NCI-H1436 (cell line): ENCODE measurements at places on chromosomes 16 and 17.

DNA sequence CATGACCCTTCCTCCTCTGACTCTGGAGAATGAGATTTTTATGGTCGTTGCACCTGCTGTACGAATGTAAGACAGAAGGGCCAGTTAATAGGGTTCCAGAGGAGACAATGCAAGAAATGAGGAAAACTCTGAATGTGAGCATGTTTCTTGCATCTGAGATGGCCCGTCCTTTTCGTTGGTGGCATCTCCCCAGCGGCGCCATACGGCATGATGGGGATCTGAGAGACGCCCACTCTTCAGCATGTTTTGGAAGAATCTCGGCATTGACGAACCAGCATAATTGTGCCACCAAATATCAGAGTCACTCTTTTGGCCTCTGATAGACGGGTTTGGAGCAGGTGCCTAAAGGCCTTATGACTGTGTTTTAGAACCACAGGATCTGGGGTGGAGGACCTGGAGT is 126.5 kb upstream of the RCVRN start:
- DNase-seq: no peak

GRCh38 chr17:73066148-73066884 is 26.2 kb downstream of the SLC39A11 start:
- no peak for DNase-seq

DNA sequence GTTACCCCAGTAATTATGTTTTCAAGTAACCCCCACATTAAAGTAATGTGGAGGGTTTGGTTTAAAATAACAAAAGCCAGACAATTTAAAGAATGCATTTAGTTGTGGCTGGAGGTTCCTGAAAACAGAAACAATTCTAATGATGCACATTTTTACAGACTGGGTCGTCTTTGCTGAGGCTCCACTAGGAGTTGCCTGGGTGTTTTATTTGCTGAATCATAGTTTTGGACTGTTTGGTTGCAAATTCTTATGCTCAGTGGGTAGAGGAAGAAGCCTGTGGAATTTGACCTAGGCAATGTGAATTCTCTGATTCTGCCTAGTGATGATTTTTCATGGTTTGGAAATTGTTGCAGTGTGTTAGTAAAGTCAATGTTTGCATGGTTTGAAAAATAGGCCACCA is 16.3 kb downstream of the SHISA9 start:
- no peak for DNase-seq

DNA sequence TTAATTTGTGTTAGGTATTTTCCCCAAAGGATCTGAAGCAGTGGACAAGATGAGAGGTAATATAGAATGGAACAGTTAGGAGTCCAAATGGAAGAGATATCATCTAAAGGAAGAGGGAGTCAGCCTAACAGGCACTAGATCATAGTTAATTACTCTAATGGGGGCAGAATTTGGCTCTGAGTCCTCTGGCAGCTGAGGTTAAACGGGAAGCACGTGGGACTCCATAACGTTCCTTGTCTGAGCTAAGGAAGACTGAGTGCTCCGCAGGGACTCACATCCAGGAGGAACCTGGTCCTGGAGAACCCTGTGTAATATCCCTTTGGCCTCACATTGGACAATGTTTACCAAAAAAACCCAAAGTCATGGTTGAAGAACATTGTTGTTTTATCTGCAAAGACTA is 46.6 kb upstream of the TEX2 start:
- no peak for DNase-seq

DNA sequence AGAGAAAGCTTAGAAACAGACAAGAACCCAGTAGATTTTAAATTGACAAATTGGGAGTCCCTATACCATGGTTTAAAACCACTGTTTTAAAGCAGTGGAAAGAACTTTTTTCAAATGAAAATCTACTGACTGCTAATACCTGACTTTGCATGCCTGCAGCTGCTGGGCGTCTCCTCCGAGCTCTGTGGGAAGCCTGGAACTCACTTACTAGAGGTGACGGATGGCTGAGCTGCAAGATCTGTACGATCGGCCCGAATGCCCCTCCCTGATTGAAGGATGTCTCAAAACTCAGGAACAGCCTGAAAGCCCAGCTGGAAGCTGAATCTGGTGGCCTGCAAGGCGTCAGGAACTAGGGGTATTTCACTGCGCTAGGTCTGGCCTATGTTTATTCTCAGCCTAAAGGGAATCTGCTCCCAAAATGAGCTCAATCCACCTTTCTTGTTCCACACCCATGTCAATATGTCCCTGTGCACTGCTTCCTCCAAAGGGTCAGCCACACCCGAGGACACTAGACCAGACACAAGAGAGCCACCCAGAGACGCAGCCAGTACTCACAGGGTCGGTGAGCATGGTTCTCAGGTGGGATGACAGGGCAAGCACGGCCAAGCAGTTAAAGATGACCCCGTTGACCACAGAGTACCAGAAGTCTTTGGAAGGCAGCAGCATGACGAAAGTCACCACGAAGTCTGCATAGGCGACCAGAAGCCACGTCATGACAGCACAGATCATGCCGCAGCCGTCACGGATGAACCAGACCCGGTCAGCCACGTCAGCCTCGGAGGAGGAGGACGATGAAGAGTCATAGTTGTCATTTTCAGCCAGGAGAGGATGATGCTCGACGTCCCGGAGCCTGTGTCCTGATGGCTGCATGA is 21.4 kb downstream of the ZDHHC7 start:
- DNase-seq: no peak

DNA sequence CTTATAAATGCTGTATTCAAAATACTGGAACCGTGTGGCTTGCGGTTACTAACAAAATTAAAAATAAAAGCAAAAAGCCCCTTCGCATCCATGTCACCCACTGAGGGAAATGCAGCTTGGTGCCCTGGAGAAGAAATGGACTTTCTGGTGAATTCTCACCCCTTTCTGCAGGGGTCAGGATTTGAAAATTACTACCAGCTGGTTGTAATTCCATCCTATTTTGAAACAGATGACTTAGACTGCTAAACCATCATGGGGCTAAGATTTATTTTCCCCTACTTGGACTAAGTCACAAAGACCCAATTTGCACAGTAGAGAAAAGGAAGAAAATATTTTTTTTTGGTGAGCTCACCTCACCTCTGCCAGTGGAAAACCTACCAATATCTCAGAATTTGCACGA is 111.4 kb upstream of the MYOCD start:
- no peak for DNase-seq

DNA sequence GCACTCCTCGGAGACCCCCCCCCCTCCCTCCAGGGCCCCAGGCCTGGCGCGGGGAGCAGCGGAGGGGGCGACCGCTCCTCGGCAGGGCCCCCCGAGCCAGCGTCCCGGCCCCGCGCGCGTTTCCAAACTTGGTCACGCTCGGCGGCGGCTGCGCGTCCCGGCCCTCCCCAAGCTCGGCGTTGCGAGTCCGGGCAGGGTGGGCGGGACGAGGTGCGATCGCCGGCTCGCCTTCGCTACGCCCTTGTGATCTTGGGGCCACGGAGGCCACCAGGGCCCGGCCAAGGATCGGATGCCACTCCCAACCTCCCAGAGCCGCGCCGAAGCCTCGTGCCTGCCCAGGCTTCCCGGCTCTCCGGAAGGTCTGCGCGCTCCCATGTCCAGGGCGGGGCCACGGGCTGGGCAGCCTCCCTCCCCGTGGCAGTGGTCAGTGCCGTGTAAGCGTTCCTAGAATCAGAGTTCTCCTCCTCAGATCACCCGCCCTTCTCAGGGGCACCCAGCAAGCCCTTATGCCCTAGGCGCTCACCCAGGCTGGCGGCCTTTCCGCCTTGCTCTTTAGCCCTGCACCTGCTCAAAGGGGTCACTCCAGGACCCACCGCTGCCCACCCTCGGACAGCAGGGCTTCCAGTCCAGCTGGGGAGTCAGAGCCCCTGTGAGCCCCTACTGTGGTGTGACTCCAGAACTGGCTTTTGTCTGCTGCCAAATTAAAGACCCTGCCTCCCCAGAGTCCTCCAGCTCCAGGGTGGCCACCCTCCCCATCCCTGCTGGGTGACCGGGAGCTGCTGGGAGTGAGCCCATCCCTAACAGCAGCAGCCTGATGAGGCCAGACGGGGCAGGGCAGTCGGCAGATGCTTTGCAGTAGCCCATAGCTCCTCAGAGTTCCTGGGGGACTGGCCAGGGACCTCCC is 12.2 kb upstream of the MRPS23 start:
- no peak for DNase-seq

DNA sequence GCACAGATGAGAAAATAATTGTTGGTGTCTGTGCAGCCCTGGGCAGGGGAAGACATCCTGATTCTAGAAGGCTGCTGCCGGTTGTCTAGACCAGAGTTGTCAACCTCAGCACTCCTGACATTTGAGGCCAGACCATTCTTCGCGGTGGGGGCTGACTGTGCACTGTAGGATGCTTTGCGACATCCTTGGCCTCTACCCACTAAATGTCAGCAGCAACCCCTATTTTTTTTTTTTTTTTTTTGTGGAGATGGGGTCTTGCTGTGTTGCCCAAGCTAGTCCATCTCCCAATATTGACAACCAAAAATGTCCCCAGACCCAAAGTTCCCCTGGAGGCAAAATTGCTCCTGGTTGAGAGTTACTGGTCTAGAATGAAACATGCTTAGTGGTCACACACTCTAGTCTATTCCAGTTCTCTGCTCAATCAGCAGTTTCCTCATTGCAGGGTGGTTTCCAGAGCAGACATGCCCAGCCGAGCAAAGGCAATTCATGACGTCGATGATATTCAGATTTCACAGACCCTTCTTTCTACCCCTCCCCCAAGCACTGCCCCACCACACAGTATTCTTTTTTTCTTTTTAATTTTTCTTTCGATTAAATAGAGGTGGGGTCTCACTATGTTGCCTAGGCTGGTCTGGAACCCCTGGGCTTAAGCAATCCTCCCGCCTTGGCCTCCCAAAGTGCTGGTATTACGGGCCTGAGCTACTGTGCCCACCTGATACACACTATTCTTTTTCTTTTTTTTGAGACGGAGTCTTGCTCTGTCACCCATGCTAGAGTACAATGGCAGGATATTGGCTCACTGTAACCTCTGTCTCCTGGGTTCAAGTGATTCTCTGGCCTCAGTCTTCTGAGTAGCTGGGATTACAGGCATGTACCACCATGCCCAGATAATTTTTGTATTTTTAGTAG is 9.0 kb downstream of the C17orf99 start:
- no peak for DNase-seq

GRCh38 chr17:48523010-48523409 is 7.8 kb downstream of the HOXB1 start:
- DNase-seq: no peak
